ENCODE measurements at places on chromosomes 3 and 15.

DNA sequence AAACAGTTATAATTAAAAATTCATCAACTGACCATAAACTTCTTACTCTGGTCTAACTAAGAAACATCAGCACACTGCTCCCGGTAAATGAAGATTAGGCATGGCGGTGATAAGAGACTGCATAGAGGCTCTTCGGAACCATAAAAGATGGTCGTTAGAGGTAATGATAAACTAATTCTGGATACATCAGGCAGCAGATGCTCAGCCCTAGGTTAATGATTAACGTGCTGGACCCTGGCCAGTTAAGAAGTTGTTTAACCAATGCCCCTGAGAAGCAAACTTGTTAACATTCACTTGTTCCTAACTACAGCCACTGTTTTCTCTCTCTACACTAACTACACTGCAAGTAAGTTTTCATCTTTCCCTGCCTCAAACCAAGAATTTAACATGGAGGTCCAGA is 111.5 kb downstream of the PDZRN3 start:
- no peak for DNase-seq

DNA sequence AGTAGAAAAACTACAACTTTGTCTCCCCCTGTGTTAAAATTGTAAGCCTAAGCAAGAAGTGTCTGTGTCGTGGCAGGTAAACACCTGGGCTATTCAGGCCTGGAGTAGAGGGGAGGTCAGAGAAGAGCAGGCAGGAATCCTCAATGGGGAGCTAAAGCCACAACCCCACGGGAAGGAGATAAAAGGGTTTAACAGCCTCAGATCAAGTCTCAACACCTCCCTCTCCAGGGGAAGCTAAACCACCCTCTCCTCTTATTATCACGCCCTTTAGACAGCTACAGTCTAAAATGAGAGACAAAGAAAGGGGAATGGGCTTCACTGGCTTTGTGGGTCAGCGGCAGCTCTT is 11.6 kb downstream of the ETV5 start:
- no peak for DNase-seq

- no peak for DNase-seq
Observed at GRCh38 chr3:139481116-139481515, 4.8 kb upstream of the RBP2 start.

DNA sequence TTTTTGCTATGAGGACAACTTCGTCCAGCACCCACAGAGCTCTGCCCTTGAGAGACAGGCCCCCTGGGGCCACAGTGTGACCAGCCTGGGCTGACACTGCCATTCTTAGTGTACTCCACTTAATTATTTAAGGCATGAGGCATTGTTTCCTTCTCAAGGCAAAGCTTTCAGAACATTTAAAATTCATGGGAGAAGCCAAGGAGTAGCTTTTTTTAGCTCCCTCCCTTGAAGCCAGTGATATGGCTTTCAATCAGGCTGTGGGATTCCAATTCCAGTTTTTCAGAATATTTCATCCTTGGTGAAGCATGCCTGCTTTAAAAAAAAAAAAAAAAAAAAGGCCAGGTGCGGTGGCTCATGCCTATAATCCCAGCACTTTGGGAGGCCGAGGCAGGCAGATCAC is 21.3 kb downstream of the HOMER2 start:
- no peak for DNase-seq

- DNase-seq = peak; percentile 36
Observed at GRCh38 chr3:37243820-37244748, 69.7 kb upstream of the LRRFIP2 start.

DNA sequence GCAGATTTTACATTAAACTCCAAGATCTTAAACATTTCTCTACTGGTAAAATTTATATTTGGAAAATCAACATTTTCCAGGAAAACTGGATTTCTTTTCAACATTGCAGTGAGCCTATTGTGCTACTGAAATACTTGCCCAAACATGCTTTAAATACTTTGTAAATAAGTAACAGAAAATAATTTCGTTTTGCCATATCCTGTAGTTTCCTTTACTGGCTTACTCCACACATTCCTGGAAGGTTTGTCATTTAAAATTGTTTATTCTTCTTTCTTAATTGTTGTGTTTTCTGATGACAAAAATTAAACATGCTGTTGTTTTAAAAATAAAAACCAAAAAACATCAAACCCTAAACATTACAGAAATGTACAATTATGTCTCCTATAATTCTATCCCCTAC is 22.0 kb downstream of the ACAD11 start:
- DNase-seq = peak; percentile 47

- DNase-seq = no peak
Observed at GRCh38 chr3:187759601-187760000, 14.3 kb upstream of the BCL6 start.

DNA sequence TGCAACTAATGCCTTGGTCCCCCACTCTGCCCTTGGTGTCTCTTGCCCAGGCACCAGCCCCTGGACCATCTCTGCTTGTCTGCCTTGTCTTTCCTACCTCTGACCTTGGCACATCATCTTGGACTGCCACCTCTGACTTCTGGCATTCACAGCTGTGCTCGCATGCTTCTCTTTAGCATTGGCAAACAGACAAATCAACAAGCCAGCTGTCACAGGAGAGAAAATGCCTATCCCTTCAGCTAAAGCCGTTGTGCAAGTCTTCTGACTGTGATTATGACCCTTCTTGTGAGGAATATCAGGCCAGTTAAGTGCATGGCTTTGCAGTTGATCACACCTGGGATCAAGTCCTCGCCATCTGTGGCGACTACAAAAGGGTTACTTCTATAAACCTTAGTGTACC is 84.6 kb downstream of the PRICKLE2 start:
- DNase-seq = no peak

DNA sequence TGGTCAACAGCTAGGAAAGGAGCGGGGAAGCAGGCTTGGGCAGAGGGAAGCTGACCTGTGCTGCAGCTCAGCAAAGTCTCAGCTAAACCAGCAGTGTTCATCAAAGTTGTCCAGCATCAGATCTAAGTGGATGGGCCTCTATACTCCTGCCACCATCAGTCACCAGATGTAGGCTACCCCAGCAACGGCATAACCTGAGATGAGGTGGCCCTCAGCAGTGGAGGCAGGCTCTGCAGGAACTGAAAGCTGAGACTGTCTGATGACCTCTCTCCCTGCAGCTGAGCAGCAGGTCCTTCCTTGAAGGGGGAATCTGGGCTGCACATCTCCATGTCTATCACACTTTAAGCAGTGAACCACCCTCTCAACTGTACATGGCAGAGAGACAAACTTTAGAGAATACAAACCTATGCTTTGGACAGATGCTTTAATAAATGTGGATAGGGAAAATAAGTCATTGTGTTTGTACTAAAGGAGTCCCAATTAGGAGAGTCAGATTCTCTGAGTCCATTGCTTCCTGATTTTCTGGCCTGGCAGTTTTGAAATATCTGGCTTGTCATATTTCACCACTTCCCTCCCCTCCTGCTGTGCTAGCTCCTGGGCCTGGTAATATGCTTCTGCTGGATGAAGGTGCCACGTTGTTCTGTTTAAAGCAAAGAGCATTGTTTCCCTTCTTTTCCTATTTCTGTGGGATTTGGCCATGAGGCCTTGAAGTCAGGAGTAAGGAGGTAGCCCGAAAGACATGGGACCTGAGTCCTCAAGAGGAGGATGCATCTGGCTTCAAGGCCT is 11.1 kb upstream of the PSTPIP1 start:
- DNase-seq = no peak

GRCh38 chr3:133211449-133211848 is 173.3 kb downstream of the TMEM108 start:
- DNase-seq = no peak

- DNase-seq = no peak
Observed at GRCh38 chr15:96582473-96582872, 252.0 kb downstream of the NR2F2 start.

- no peak for DNase-seq
Observed at GRCh38 chr15:99474909-99475753, 90.7 kb upstream of the MEF2A start.

DNA sequence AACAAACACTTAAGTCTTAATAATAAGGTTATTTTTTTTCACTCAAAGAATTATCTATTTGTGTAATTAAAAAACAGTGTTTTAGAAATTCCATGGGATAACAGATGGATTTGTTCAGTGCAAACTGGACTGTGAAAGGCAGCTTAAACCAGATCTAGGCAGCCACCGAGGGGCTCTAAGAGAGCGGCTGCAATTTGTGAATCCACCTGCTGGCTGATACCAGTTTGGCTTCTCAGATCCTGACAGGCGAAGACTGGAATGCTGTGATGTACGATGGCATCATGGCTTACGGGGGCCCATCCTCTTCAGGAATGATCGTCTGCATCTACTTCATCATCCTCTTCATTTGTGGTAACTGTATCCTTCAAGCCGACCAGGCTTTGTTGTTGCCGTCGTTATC is 119.6 kb downstream of the CHDH start:
- DNase-seq = no peak

DNA sequence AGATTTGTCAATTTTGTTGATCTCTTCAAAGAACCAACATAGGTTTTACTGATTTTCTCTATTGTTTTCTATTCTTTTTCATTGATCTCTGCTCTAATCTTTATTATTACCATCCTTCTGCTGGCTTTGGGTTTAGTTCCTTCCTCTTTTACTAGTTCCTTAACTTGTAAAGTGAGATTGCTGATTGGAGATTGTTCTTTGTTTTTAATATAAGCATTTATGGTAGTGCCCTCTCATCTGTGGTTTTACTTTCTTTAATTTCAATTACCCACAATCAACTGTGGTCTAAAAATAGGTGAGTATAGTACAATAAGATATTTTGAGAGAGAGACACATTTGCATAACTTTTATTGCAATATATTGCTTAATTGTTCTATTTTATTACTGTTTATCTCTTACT is 13.2 kb upstream of the CLRN1 start:
- no peak for DNase-seq

DNA sequence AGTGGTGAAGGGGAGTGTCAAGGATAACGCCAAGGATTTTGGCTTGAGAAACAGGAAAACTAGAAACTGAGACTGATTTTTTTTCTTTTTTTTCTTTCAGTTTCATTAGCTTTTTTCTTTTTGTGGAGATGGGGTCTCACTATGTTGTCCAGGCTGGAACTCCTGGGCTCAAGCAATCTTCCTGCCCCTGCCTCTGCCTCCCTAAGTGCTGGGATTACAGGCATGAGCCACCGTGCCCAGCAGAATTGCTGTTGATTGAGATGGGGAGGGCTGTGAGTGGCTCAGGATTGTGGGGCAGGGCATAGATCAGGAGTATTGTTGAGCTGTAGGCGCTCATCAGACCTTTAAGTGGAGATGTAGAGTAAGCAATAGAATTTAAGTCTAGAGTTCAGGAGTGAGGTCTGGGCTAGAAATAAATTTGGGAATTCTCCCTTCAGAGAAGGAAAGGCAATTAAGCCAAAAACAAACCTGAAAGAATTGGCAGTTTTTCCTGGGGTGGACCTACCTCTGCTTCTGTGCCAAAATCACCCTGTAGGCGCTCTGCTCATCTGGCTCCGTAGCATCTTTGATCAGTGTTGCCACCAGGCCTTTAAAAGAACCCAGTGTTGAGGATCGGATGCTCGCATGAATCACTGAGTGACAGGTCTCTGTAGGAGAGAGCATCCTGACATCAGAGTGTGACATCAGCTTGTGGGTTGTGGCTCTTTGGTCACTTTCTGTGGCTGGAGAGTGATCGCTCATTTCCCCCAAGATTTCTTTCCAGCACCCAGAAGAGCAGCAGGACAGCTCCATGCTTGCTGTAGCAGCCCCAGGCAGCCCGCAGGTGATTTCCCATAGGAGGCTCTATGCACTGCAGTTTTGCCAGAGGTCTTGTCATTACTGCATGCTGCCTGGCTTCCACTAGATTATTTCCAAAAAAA is 15.8 kb downstream of the ABHD17C start:
- DNase-seq = peak; percentile 47

DNA sequence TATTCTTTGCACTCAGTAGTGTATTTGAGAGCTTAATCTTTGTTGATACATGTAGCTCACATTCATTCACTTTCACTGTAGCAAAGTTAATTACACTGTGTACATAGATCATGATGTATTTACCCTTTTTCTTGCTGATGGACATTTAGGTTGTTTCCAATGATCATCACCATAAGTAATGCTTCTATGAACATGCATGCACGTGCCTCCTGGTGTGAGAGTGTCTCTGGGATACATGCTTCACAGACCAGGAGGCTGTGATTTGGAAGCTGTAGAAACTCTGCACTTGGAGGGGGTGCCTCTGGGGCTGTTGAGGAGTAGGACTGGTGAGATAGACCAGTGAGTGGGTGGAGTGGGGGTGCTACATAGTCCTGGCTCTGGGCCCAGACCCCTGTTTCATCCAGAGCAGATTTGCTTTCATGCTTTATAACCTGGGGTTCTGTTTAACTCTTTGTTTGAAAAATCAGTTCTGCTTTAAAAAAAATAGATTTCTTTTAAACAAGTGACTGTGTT is 18.2 kb upstream of the SMAD3 start:
- no peak for DNase-seq

- no peak for DNase-seq
Observed at GRCh38 chr15:49122541-49123062, 32.8 kb downstream of the COPS2 start.

GRCh38 chr15:64045774-64046420 is 388 bp downstream of the DAPK2 start:
- DNase-seq = no peak

GRCh38 chr3:9045371-9045770 is 82.1 kb upstream of the RAD18 start:
- DNase-seq = no peak

- peak; percentile 72 for DNase-seq
Observed at GRCh38 chr15:80779658-80780415, 667 bp downstream of the CEMIP start.

GRCh38 chr3:105835606-105836005 is 33.2 kb downstream of the CBLB start:
- no peak for DNase-seq

- peak; percentile 60 for DNase-seq
Observed at GRCh38 chr3:153273767-153274435, 111.9 kb downstream of the RAP2B start.

GRCh38 chr3:160401291-160402095 is 2.0 kb downstream of the SMC4 start:
- DNase-seq = no peak

DNA sequence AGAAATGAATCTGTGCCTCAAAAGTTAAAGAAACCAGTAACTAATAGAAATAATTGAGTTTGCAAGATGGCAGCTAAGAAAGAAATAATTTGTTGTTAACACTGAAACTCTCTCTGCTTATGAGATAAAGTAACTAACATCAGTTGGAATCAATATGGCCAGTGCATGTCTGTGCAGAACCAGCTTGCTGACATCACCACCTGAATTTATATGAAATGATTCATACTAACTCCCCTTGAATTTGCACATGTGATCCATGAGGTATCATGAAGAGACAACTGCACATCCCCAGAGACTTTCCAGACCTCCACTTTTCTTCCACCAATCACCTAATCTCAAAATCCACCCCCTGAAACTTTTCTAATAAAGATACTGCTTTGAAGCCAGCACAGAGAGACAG is 10.3 kb upstream of the SLC25A38 start:
- DNase-seq = peak; percentile 78

- no peak for DNase-seq
Observed at GRCh38 chr3:107345822-107346405, 31.3 kb upstream of the CCDC54 start.

DNA sequence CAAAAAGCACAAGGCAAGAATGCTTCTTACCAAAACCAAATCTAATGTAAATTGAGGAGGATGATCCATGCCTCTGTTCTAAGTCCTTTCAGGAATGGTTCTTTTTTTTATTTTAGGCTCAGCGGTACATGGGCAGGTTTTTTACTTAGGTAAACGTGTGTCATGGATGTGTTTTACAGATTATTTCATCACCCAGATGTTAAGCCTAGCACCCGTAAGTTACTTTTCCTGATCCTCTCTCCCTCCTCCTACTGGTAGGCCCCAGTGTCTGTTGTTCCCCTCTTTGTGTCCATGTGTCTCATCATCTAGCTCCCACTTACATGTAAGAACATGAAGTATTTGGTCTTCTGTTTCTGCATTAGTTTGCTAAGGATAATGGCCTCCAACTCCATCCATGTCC is 289.2 kb upstream of the THBS1 start:
- DNase-seq = no peak

All from foreskin keratinocyte (primary cell).